ENCODE measurements at places on chromosomes 1 and 21. TPM values are rescaled to one million over a fixed set of nuclear protein-coding genes. Genes with fewer than 3 reads are reported as not detected.

UBE2U gene
- not detected for polyA plus RNA-seq

DENND2C gene
- polyA plus RNA-seq: 2.6 TPM

RGSL1 gene
- not detected for polyA plus RNA-seq

SFT2D2 gene
- polyA plus RNA-seq: 6.1 TPM

LRRIQ3 gene
- 0.75 TPM for polyA plus RNA-seq

KRTAP12-3 gene
- polyA plus RNA-seq: not detected

GRCh38 chr1:154975409-154976059 lies 1.1 kb downstream of the CKS1B start:
- DNase-seq: no peak

- DNase-seq: no peak
These were observed 62.0 kb upstream of the ST6GALNAC3 start for GRCh38 chr1:76012341-76013205.

- DNase-seq: no peak
These were observed 96.4 kb downstream of the SYF2 start for GRCh38 chr1:25135909-25136308.

- no peak for DNase-seq
These were observed 72.8 kb downstream of the PTPRU start for GRCh38 chr1:29309075-29309474.

DNA sequence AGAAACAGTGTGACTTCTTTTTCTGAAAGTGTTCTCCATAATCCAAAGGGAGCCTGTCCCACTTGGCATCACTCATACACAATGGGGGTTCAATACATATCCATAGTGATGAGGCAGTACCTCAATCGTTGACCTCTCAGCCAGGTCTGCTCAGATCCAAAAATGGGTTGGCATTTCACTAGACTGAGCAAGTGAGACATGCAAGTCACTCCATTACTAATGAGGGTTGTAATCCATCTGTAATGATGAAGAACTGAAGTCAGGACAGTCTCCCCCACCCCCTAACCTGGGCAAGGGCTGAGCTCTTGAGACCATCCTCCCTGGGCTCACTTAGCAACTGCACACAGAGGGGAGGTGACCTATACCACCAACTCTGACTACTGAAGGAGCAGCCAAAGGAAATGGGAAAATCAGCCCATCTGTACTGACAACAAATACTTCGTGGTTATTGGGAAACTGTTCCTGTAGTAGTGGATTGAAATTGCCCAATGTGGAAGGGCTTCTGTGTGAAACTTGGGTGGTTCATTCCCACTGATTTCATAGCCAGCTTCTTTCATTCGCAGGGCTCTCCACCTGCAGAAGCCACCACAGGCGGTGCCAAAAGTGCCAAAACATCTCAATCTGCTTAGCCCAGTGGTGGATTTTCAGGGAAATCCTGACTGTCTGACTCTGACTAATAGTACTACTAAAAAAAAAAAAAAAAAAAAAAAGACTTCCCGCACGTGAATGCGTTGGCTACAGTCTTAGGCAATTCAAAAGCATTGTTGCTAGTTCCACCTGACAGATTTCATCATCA lies 5.0 kb downstream of the NGF start:
- DNase-seq: peak; percentile 73

DNA sequence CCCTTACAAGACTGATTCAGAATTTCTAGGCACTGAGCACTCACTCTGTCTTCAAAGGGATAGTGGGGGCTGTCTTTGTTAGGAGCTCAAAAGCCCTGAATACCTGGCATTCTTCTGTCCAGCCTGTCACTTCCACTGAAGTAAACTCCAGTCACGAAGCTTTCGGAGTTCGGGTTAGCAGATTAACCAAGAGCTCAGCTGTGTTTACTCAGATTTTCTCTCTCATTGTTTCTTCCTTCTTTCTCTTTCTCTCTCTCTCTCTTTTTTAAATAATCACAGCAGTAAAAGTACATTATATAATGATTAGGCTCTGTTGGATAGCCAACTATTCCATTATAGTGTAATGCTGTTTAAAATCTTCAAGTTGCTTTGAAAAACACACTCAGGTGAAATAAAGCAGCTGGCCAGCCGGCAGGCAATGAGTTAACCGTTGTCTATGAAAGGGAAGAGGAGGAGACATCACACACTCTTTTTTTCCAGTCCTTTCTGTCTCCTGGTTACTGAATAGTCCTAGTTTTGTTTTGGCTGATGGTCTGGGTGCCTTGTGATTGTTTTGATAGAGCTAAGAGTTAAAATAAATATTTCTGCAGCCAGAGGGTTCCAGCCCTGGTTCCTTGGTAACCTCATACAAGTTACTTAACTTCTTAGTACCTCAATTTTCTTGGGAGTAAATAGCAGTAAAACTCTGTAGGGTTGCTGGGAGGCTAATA lies 89.8 kb downstream of the ADSS2 start:
- no peak for DNase-seq

- DNase-seq: no peak
These were observed 215.0 kb downstream of the FMN2 start for GRCh38 chr1:240306673-240307072.

GRCh38 chr1:98906361-98906760 lies 98.3 kb downstream of the PLPPR5 start:
- DNase-seq: no peak

DNA sequence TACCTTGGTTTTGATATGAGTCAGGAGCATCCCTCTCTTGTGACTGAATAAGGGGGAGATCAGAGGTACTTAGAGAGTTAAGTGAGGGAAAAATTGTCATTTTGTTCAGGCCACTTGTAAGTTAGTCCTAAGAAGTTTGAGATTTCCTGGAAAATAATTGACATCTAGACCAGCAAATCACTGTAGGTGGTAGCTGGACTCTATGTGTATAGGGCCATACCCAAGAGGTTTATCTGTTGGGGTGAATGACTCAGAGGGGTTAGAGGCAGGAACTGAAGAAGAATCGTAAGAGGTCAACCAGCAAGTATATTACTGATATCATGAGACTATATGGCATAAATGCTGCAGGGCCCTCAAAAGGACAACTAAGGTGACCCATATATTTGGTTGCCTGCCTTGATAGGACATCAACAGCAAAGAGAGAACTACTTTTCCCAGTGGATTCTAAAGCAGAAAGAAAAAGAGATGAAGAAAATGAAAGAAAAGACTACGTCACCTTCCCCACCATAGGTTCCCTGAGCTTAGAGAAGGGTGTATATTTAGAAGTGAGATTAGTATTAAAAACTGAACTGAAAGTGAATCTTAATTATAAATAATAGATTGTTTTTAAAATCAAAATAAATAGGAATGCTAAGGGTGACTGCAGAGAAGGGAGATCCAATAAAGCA lies 8.0 kb upstream of the RNPC3 start:
- DNase-seq: peak; percentile 43

DNA sequence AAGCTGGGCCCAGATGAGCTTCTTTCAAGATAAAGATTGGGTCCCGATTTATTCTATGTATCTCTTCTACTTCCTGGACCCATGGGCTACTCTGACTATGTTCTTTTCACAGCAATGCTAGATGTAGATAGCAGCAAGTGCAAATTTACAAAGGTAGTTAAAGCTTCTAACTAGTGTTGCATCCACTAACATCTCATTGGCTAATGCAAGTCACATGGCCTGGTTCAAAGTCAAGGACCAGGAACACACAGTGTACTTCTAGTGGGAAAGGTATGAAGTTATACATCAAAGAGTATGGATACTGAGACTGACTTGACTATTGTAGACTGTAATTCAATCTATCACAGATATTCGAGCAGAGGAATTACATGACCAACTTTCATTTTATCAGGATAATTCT lies 588.8 kb downstream of the PLA2G4A start:
- DNase-seq: no peak

DNA sequence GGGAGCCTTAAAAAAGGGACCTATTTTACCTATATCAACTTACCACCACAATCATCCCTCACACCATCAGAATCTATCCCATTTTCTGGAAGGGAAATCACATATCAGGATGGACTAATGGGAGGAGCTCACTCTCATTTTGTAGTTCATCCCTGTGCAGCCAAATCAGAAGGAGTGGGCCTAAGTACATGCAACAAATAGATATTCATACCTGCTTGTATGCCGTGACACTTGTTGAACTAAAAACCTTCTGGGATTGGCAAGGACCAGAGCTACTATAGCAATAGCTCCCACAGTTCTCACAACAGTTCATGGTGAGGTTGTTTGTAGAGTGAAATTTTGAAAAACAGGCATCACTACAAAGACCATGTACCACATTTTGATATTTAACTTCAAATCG lies 17.3 kb downstream of the ZMYM6 start:
- DNase-seq: no peak

Measured in foreskin keratinocyte (primary cell).